ENCODE measurements at places on chromosomes 2 and 18.
A peak's percentile ranks its signal among the peaks of the same experiment; 100 is the strongest.

GRCh38 chr2:212173331-212173730 is 365.3 kb downstream of the ERBB4 start:
- no peak overlapping the region for H3K4me3 ChIP-seq
- H3K27ac ChIP-seq = no peak overlapping the region
- H3K4me1 ChIP-seq = no peaks in the 10 kb centered on the region
- no peak for DNase-seq

DNA sequence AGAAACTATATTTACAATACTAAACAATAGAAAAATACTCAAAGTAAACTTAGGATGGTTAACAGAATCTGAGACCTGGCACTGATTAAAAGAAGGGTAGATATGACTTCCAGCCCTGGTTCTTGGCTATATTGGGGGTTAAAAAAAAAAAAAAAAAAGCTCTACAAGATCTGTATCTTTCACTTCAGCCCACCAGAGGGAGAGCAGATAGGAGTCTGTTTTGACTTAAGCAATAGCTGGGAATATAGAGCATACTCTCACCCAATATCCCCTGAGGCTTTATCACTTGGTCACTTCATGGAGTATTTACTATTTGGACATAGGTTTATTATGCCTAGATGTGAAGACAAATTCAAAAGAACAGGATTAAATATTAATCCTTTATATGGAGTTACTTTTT is 598.9 kb upstream of the LINC00305 start:
- no peak overlapping the region for H3K4me3 ChIP-seq
- H3K27me3 ChIP-seq = peaks cover 1% of the 10 kb centered on the region
- H3K36me3 ChIP-seq = no peaks in the 10 kb centered on the region
- H3K4me1 ChIP-seq = no peaks in the 10 kb centered on the region

- DNase-seq = no peak
- no peaks in the 10 kb centered on the region for H3K4me1 ChIP-seq
- H3K27ac ChIP-seq = no peak overlapping the region
- H3K4me3 ChIP-seq = no peak overlapping the region
Observed at GRCh38 chr2:209638346-209638745, 133.3 kb upstream of the UNC80 start.

- no peaks in the 10 kb centered on the region for H3K4me1 ChIP-seq
- H3K36me3 ChIP-seq = no peaks in the 10 kb centered on the region
- H3K4me3 ChIP-seq = no peak overlapping the region
- no peak overlapping the region for H3K27ac ChIP-seq
- peaks cover 2% of the 10 kb centered on the region for H3K27me3 ChIP-seq
Observed at GRCh38 chr18:3666526-3667254, 216.7 kb downstream of the TGIF1 start.

- no peaks in the 10 kb centered on the region for H3K4me1 ChIP-seq
- no peak overlapping the region for H3K4me3 ChIP-seq
- no peak for DNase-seq
- H3K27ac ChIP-seq = peak overlapping the region; percentile 7
- H3K27me3 ChIP-seq = no peaks in the 10 kb centered on the region
Observed at GRCh38 chr2:10646153-10646552, 43.6 kb downstream of the NOL10 start.

GRCh38 chr2:237291138-237291792 is 122.7 kb downstream of the COL6A3 start:
- H3K4me3 ChIP-seq = no peak overlapping the region
- no peaks in the 10 kb centered on the region for H3K36me3 ChIP-seq
- no peaks in the 10 kb centered on the region for H3K4me1 ChIP-seq
- H3K27ac ChIP-seq = peak overlapping the region; percentile 14
- DNase-seq = no peak

GRCh38 chr2:19802086-19802841 is 99.5 kb downstream of the TTC32 start:
- no peaks in the 10 kb centered on the region for H3K36me3 ChIP-seq
- DNase-seq = no peak

DNA sequence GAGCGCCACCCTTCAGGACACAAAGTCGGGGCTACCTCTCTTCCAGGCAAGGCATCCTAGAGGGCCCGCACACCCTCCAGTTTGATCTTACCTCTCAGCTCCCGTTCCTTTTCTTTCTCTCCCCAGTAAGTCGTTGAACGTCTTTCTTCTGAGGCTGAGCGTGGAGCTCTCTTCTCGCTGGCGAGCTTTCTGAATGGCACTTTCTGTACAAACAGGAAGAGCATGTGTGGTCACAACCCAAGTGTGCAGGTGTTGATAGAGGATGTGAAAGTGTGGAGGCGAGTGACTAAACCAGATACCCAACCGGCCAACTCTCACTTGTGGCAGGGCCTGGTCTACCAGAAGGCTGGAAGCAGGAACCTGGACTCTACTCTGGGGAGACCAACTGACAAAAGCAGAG is at the start of gene AFF3:
Gene AFF3, minus strand, starts transcription at position 198 of the 400 bp plus-strand sequence. CDS start 38,136 bp downstream, outside the sequence.
- H3K4me1 ChIP-seq = peaks cover 58% of the 10 kb centered on the region

- no peaks in the 10 kb centered on the region for H3K27me3 ChIP-seq
- H3K4me1 ChIP-seq = peaks cover 3% of the 10 kb centered on the region
- peak overlapping the region; percentile 19 for H3K27ac ChIP-seq
- H3K36me3 ChIP-seq = peaks cover 49% of the 10 kb centered on the region
- H3K4me3 ChIP-seq = no peak overlapping the region
- no peak for DNase-seq
Observed at GRCh38 chr2:121343191-121343590, 58.2 kb upstream of the TFCP2L1 start.

DNA sequence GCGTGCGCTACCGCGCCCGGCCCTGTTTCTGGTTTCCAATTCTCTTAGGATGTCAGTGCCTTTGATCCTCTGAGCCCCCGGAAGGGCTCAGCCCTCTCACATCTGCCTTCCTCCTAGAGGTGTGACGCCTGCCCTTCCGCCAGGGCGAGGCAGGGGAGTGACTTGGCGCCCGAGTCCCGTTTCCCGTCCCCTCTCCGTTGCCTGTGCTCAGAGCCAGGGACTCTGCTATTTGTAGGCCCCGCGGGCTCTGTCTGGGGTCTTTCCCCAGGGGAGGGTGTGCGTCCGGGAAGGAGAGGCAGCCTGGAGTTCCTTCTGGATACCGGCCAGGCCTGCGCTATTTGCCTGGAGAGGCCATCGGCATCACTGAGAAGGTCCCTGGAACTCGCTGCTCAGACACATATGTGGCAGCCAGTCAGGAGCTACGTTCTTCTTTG is 103.7 kb upstream of the TAF1B start:
- peaks cover 2% of the 10 kb centered on the region for H3K27me3 ChIP-seq
- H3K4me1 ChIP-seq = peaks cover 69% of the 10 kb centered on the region
- DNase-seq = peak; percentile 66
- H3K27ac ChIP-seq = peak overlapping the region; percentile 92

GRCh38 chr2:212596688-212597087 is 58.1 kb upstream of the ERBB4 start:
- no peak overlapping the region for H3K4me3 ChIP-seq
- no peaks in the 10 kb centered on the region for H3K4me1 ChIP-seq
- H3K27ac ChIP-seq = no peak overlapping the region

GRCh38 chr2:32804205-32804604 is 142.5 kb upstream of the LTBP1 start:
- H3K27me3 ChIP-seq = no peaks in the 10 kb centered on the region
- H3K4me3 ChIP-seq = no peak overlapping the region
- H3K36me3 ChIP-seq = peaks cover 16% of the 10 kb centered on the region
- no peaks in the 10 kb centered on the region for H3K4me1 ChIP-seq
- DNase-seq = no peak
- no peak overlapping the region for H3K27ac ChIP-seq

- H3K4me1 ChIP-seq = no peaks in the 10 kb centered on the region
- no peak overlapping the region for H3K27ac ChIP-seq
- no peak overlapping the region for H3K4me3 ChIP-seq
Observed at GRCh38 chr2:30759481-30759880, 47.8 kb downstream of the CAPN13 start.

GRCh38 chr2:579351-579886 is 97.8 kb downstream of the TMEM18 start:
- peaks cover 15% of the 10 kb centered on the region for H3K27me3 ChIP-seq
- peak; percentile 30 for DNase-seq
- H3K4me1 ChIP-seq = no peaks in the 10 kb centered on the region
- H3K4me3 ChIP-seq = no peak overlapping the region
- H3K36me3 ChIP-seq = no peaks in the 10 kb centered on the region

GRCh38 chr2:215697003-215697402 is 261.1 kb upstream of the FN1 start:
- H3K27me3 ChIP-seq = peaks cover 7% of the 10 kb centered on the region
- no peaks in the 10 kb centered on the region for H3K36me3 ChIP-seq
- no peak for DNase-seq
- no peak overlapping the region for H3K4me3 ChIP-seq

DNA sequence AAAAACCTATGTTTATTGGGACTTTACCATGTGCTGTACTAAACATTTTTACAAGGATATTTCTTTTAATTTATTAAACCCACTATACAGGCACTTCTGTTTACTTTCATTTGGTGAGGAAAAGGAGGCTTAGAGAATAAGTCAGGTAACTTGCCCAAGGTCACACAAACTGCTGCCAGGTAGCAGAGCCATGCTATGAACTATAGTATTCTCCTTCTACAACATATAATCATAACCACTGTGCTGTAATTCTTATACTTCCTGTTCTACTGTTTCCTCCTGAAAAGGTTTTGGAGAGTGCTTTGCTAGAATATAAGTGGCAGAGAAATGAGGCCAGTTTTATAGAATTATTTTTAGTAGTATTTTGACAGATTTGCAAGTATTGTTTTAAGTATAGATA is 29.5 kb downstream of the SLC39A10 start:
- peak overlapping the region; percentile 22 for H3K27ac ChIP-seq
- H3K4me3 ChIP-seq = no peak overlapping the region
- H3K4me1 ChIP-seq = peaks cover 63% of the 10 kb centered on the region
- no peak for DNase-seq
- H3K36me3 ChIP-seq = peaks cover 27% of the 10 kb centered on the region

GRCh38 chr2:55102056-55102812 is 52.0 kb upstream of the RTN4 start:
- H3K4me1 ChIP-seq = no peaks in the 10 kb centered on the region
- H3K36me3 ChIP-seq = no peaks in the 10 kb centered on the region
- peaks cover 1% of the 10 kb centered on the region for H3K27me3 ChIP-seq
- H3K27ac ChIP-seq = no peak overlapping the region
- H3K4me3 ChIP-seq = no peak overlapping the region

DNA sequence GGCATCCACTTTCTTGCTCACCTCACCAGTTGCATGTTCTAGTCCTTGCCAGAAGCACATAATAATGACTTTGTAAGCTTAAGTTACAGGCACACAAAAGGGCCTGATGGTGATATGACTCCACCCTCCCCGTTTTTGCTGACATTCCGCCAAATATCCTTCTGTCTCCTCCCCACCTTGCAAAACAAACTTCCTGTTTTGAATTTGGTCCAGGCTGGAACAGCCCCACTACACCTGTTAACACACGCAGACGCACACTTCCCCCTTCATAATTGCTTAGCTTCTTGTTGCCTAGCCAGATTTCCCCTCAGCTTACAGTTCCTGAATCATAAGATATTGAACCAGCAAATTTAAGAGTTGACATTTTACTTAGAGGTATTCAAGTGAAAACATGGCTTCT is at the start of gene MGAT5:
Gene MGAT5, plus strand, starts transcription at position 269 of the 400 bp plus-strand sequence. CDS start 332 bp downstream, outside the sequence.
- peak within 1 kb of the TSS; percentile 9 for H3K4me3 ChIP-seq
- no peak within 1 kb of the TSS for H3K27ac ChIP-seq
- H3K27me3 ChIP-seq = peaks cover 3% of the 10 kb centered on the region
- H3K36me3 ChIP-seq = peaks cover 30% of the 10 kb centered on the region

- no peak overlapping the region for H3K4me3 ChIP-seq
- no peak for DNase-seq
- H3K27ac ChIP-seq = no peak overlapping the region
- H3K36me3 ChIP-seq = no peaks in the 10 kb centered on the region
Observed at GRCh38 chr2:111957872-111958354, 59.5 kb downstream of the MERTK start.

- H3K4me3 ChIP-seq = no peak overlapping the region
- H3K4me1 ChIP-seq = no peaks in the 10 kb centered on the region
- no peak for DNase-seq
- H3K27me3 ChIP-seq = peaks cover 7% of the 10 kb centered on the region
Observed at GRCh38 chr18:76546436-76546835, 51.4 kb upstream of the ZNF516 start.

DNA sequence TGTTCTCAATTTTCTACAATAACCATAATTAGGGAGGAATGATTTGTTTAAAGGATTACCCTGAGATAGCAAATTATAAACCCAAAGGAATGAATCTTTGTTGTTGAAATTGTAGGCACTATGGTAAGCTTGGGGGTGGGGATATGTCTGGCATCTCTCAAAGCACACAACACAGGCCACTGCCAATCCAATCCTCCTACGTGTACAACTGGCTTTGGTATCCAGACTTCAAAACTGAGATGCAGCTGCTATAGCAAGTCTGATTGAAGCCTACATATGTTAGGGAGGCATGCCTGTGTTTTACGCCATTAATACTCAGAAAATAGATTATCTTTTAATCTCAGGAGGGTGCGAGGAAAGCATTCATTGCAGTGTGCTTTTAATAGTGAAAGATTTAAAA is 5.9 kb upstream of the NCOA1 start:
- no peaks in the 10 kb centered on the region for H3K36me3 ChIP-seq
- peaks cover 12% of the 10 kb centered on the region for H3K4me1 ChIP-seq
- H3K27ac ChIP-seq = no peak overlapping the region
- DNase-seq = no peak

GRCh38 chr2:108585436-108585835 is 51.2 kb downstream of the LIMS1 start:
- H3K4me3 ChIP-seq = no peak overlapping the region
- H3K27ac ChIP-seq = no peak overlapping the region
- H3K27me3 ChIP-seq = no peaks in the 10 kb centered on the region
- no peak for DNase-seq
- H3K36me3 ChIP-seq = no peaks in the 10 kb centered on the region

- no peaks in the 10 kb centered on the region for H3K36me3 ChIP-seq
- no peak for DNase-seq
- H3K27ac ChIP-seq = no peak overlapping the region
- H3K4me3 ChIP-seq = no peak overlapping the region
Observed at GRCh38 chr18:32878436-32878835, 105.6 kb upstream of the KLHL14 start.

DNA sequence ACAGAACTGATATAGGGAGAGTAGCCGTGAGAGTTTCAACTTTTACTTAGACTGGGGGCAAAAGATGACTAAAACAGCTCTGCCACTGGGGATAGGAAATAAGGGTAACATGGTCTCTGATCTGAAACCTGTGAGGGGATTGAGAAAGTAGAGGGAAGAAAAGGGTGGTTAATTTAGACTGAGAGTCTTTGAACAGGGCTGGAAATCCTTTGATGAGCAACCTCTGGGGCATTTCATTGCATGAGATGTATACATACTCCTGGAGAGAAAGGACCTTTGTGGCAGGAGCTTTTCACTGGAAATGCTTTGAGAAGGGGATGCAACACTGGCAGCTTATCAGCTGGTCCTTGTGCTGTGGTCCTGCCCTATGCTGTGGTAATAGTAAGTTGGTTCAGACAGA is 9.4 kb downstream of the GALNT1 start:
- H3K27me3 ChIP-seq = no peaks in the 10 kb centered on the region
- DNase-seq = no peak
- peaks cover 37% of the 10 kb centered on the region for H3K4me1 ChIP-seq
- H3K27ac ChIP-seq = no peak overlapping the region

GRCh38 chr2:101241158-101241557 is 11.5 kb upstream of the CNOT11 start:
- H3K36me3 ChIP-seq = no peaks in the 10 kb centered on the region
- H3K4me1 ChIP-seq = no peaks in the 10 kb centered on the region
- H3K27ac ChIP-seq = no peak overlapping the region
- no peak overlapping the region for H3K4me3 ChIP-seq
- no peak for DNase-seq
